Cortex of kidney (tissue), 1 donor: ENCODE measurements at places on chromosomes 6 and 20.

DNA sequence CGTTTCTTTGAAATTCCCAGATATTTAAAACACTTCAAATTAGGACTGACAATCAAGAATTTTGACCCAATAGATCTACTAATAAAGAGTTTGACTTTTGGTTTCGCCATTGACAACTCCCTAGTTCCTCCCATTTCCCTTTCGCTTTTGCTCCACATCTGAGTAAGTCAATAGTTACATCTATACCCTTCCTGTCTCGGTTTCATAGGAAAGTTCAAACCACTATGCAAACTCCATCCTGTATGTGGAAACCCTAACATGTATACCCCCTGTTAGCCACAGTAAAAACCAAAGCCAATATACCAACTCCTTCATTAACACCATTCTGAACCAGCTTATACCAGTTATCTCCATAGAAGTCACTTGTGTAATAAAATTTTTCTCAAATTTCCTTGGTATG, 311.1 kb downstream of the MMUT start:
- no peak for DNase-seq

- no peak for DNase-seq
Measured at GRCh38 chr6:1641343-1641885, 31.7 kb downstream of the FOXC1 start.

- DNase-seq, result no peak
Measured at GRCh38 chr6:55512904-55513303, 66.1 kb downstream of the HMGCLL1 start.

DNA sequence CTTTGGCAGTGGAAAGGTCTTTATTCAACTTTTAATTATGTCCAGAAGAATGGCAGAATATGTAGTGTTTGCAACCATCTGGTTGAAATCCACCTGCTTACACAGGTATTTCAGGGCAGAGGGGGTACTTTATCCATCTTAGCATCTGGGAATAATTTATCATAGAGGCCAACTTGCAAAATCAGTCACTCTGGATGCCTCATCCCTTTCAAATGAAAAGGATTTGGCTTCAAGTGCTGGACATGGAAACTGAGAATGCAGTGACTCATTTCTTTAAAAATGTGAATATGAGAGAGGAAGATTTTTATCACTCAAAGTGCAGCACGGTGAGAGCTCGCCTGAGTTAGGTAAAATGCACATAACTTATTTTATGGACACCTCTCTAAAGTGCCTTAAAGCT, 758.3 kb downstream of the KIF16B start:
- no peak for DNase-seq

DNA sequence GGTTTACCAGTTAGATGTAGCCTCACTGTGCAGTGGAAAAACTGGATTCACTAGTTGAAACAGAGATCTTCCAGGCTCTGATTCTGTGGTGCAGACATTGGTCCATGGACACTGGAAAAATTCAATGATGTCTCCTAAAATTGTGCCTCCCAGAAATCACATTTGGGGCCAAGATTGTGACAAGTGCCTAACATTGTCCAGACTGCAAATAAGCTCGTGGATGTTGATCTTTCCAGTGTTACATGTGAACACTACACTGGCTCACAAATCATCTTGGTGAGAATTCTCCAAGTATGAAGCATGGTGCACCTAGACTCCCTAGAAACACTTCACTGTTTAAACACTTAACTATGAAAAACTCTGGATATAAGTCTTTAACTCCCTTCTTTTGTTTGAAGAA, 140.4 kb downstream of the HAO1 start:
- DNase-seq, result no peak

GRCh38 chr6:111731456-111732195, 125.9 kb upstream of the TRAF3IP2 start:
- DNase-seq, result no peak

GRCh38 chr6:169038691-169039090, 215.0 kb downstream of the THBS2 start:
- DNase-seq, result no peak

- no peak for DNase-seq
Measured at GRCh38 chr6:40258531-40258930, 324.3 kb upstream of the MOCS1 start.

- DNase-seq, result no peak
Measured at GRCh38 chr6:130680116-130680515, 147.1 kb upstream of the SMLR1 start.

GRCh38 chr20:44349349-44349748, 6.2 kb upstream of the HNF4A start:
- DNase-seq, result no peak

DNA sequence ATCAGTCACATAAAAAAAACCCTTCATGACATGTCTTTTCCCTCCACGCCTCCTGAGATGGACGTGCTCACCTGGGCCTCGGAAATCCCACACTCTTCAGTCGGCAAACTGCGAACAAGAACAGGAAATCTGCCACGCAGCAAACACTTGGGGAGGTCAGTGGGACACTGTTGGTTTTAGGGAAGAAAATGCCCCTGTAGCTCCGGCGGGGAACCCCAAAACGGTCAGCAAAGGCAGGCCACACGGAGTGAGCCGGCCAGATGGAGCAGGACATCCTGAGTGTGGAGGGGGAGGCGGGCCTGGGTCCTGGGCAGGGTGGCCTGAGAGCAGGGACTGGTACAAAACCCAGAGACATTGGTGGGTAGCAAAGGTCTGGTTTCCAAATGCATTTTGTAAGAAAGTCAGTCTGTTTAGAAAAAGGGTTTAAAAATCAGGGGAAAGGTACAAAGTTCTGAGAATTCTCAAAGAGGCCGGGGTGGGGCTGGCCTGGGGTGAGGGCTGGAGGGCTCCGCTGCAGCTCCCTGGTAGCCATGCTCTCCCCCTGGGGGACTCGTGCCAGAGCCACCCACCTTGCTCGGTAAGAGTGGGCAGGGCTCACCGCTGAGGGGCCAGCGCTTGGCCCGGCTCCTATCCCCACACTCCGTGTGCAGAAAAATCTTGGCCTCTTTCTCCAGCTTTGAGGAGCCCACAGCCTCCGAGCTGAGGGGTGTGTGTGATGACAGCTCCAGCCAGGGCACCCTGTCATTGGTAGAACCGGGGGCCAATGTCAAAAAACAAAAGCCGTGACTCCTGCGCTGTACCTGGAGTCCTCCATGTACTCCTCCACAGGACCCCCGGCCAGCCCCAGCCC, 5.2 kb downstream of the SLC2A4RG start:
- no peak for DNase-seq

GRCh38 chr6:90249458-90249857, 47.2 kb downstream of the BACH2 start:
- DNase-seq, result no peak

- no peak for DNase-seq
Measured at GRCh38 chr20:1184260-1184637, 532 bp downstream of the TMEM74B start.

- DNase-seq, result no peak
Measured at GRCh38 chr6:52014391-52014790, 73.0 kb downstream of the PKHD1 start.

- no peak for DNase-seq
Measured at GRCh38 chr20:24629668-24630067, 160.2 kb downstream of the SYNDIG1 start.

DNA sequence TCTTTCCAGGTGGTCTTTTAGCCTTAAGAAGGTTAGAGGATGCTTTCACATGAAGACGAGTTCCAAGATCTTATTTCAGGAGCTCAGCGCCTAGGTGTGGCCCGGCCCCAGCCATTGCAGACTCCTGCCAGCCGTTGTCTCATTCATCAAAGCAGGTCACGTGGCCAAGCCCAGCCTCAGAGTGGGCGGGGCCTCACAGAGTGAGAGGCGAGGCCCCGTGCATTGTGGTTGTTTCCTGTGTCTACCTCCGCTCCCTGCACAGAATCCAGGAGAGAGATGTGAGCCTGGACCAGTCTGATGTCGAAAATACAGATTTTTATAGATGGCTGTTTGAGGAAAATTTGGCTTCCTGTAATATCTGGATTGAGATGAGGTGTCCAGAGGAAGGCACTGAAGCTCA, 49.2 kb upstream of the CST5 start:
- DNase-seq, result no peak

- DNase-seq, result no peak
Measured at GRCh38 chr6:106257195-106257594, 68.4 kb downstream of the ATG5 start.

- no peak for DNase-seq
Measured at GRCh38 chr6:26553635-26554446, 15.7 kb downstream of the HMGN4 start.

GRCh38 chr6:150627585-150628025, 27.9 kb downstream of the PLEKHG1 start:
- no peak for DNase-seq

DNA sequence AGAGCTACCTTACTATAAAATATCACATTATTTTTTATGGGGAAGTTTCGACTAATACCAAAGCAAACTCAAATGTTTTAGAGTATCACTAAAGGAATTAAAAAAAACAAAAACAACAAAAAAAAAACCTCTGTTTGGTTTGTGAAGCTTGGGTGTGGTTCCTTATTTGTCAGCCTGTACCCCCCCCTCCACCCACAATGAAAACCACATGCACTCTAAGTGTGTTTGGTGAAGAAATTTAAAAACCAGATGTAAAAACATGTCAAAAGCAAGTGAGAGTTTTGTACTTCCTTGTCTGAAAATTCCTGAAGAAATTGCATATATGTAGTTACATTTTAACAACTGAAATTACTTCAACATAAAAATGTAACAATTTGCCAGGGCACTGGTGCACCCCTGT, 3.1 kb downstream of the STK38 start:
- DNase-seq, result no peak

GRCh38 chr6:148907573-148907972, 160.7 kb downstream of the UST start:
- no peak for DNase-seq

GRCh38 chr6:24659561-24659960, 7.1 kb downstream of the TDP2 start:
- DNase-seq, result no peak

- no peak for DNase-seq
Measured at GRCh38 chr6:110981202-110981600, 637 bp upstream of the RPF2 start.

GRCh38 chr6:28586962-28587745, 61.5 kb downstream of the GPX5 start:
- no peak for DNase-seq

- DNase-seq, result no peak
Measured at GRCh38 chr6:141261672-141262060, 871.1 kb upstream of the GJE1 start.
